ENCODE measurements at places on chromosomes 2 and 18. TPM values are rescaled to one million over a fixed set of nuclear protein-coding genes. Genes with fewer than 3 reads are reported as not detected.

LYPD6B gene
- total RNA-seq = 3.1 TPM

COL6A3 gene
- total RNA-seq = 68.1 TPM

PSD4 gene
- total RNA-seq = 48.2 TPM

TAF4B gene
- total RNA-seq = 7.5 TPM

SLC38A11 gene
- not detected for total RNA-seq

POTEF gene
- total RNA-seq = not detected

KCNE4 gene
- total RNA-seq = 0.79 TPM

ANKRD30BL gene
- not detected for total RNA-seq
